ENCODE measurements at places on chromosomes 1 and 21.
A peak's percentile ranks its signal among the peaks of the same experiment; 100 is the strongest.

DNA sequence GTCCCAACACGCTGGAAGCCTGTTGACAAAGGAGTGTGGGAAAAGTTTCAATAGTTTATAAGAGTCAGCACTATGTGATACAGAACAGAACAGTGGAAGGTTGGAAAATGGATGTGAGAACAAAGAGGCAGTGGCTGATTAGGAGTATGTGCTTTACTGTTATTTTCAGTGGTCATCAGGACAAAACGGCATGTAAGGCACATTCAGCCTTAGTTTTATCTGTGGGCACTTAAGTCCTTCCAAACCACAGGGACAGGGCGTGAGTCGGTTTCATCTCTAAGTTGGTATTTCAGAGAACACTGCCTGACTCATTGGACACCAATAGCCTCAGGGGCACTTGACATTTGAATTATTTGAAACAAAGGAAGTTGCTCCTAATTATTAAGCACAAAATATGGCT lies 306.9 kb downstream of the ASTN1 start:
- DNase-seq: no peak

DNA sequence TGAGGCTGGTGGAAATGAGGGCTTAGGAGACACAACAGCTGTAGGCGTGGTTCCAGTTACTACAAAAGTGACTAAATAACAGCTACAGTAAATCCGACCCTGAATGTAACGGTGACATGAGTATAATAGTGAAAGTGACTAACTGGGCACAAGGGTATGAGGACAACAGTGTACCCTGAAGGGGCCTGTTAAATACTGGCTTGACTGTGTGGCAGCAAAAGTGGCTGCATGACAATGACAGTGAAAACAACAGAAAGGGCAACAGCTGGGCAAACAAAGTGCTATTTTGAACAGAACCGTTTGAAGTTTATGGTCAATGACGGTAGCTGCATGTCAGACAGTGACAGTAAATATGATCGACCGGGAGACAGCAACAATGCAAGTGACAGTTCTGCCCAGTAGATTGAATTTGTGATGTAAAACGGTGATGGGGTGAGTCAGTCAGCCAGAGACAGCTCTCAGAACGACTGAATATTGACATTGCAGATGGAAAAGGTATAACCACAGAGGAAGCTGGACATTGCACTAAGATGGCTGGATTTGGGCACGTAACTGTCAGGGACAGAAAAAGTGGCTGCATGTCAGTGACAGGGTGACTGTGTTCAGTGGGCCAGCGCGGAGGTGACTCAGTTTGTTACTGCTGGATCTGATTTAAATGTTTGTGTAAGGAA lies 1.2 kb upstream of the ZBTB40 start:
- peak; percentile 28 for DNase-seq

DNA sequence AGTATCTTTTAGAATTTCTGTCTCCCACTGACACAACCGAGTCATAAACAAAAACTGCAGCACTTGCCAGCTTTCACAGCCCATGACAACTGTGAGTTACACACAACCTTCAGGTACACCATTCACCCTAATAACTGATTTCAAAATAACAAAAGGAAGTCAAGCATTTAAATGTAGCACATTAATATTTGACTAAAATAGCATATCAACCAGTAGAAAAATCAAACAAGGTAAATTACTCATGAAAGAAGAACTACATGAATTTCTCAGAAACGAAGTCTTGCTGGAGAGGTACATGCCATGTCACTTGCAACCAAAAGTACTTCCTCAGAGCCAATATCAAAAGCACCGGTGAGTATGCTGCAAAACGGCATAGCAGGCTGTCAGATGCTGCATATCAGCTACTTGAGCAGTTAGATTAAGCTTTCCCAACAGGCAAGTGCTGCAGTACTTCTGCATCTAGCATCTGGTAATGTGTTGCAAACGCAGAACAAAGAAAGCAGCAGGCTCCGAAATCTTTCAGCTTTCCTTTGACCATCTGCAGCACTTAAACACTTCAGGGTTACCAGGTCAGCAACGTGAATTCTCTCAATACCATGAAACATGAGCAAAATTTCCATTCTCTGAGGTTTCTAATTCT lies 223.2 kb downstream of the SMYD3 start:
- DNase-seq: no peak

DNA sequence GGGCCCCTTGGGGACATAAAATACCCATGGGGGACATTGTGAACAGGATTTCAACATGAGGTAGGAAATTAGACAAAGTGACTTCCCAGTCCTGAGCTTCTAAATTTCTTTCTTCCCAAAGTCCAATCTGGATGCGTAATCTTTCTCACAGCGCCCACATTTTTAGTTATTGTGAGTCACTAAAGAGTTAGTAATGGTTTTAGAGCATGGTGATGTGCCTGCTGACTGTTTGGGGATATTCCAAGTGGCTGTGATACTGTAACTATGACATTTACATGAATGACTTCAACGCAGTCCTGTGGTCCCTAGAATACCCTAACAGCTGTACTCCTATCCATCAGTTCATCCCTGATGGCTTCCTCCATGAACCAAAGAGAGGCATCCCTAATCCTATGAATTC lies 224.0 kb upstream of the COA6 start:
- no peak for DNase-seq

GRCh38 chr1:114446198-114446597 lies 64.8 kb downstream of the TRIM33 start:
- DNase-seq: no peak

DNA sequence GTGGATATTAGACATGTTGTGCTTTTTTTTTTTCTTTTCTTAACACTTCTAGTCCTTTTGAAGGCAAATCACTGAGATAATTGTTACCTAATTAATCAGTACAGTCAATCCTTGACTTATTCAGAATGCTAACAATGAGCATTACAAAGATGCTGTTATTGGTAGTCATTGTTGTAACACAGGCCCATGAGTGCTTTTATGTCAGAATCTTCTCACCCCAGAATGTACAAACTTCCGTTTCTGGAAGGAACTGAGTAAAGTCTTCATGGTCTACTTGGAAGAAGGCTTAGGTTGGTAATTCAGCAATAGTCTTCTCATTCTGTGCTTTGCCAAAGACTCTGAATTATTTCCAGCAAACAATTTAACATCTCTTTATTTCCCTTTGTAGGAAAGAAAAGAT lies 3.1 kb downstream of the KCNK1 start:
- no peak for DNase-seq

GRCh38 chr1:214418391-214418790 lies 133.0 kb downstream of the PTPN14 start:
- DNase-seq: no peak

DNA sequence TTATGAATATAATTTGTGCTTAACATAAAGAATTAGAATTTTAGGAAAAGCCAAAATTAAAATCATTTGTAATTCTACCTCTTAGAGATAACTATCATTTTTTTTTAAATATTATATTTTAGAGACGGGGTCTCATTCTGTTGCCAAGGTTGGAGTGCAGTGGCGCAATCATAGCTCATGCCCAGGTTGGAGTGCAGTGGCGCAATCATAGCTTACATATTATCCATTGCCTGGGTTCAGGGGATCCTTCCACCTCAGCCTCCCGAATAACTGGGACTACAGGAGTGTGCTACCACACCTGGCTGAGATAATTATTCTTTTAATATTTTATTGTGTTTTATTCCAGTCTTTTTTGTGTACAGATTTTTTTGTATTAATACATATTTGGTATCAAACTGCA lies 8.3 kb downstream of the RASAL2 start:
- no peak for DNase-seq

GRCh38 chr1:110319332-110320167 lies 19.6 kb upstream of the RBM15 start:
- DNase-seq: no peak

GRCh38 chr1:244089561-244089960 lies 38.5 kb downstream of the ZBTB18 start:
- no peak for DNase-seq

DNA sequence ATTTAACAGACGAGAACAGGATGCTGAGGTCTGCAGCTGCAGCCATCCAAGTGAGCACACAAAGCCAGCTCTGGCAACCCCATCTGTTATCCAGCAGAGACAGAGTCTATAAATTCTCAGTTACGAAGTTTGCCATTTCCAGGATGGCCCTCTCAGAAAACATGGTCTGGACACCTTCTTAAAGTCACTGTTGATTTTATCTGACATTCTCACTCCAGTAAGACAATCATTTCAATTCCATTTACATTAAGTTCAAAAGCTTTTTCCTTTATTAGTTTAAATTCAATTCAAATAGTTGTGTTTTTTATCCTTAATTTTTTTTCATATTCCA lies 125.5 kb downstream of the DMRTB1 start:
- DNase-seq: no peak

GRCh38 chr21:41578083-41578482 lies 70.1 kb upstream of the TMPRSS2 start:
- no peak for DNase-seq

GRCh38 chr1:234913278-234913649 lies 215.4 kb downstream of the TOMM20 start:
- DNase-seq: no peak

Data from SJCRH30 (cell line).